Inflammatory macrophage treated with lipopolysaccharide for 4 hours (primary cell): ENCODE measurements at places on chromosomes 16 and 17.

- DNase-seq = peak; percentile 90
Measured at GRCh38 chr16:81632392-81633146, 146.5 kb upstream of the PLCG2 start.

DNA sequence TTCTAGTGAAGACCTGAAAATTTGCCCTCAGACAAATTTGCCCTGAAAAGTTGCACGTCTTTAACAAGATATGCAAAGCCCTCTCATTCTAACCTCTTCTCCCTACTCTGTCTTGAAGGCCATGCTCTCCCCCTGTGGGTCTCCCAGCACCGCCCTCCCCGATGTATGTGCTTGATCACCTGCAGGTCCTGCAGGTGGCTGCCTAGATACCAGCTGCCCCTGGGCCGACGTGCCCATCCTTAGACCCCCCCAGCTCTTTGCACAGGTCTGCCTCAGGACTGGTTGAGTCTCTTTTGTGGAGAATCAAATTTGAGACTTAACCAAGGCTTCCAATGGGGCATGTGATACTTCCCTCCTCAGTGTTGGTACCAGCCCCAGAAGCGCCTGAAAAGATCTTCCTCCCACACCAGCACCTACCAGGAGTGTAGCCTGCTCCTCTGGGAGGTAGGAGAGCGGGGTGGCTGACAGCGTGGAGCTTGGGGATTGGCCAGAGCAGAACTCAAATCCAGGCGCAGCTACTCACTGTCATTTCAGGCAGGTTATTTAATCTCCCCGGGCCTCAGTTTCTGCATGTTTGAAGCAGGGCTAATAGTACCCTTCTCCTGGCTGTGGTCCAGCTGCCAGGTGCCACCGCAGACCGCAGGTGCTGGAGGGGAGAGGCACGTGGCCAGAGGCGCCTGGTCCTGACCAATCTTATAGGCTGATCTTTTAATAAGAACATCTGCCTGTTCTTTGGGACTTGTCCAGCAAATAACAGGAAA lies 4.5 kb upstream of the MRPL38 start:
- DNase-seq = no peak

DNA sequence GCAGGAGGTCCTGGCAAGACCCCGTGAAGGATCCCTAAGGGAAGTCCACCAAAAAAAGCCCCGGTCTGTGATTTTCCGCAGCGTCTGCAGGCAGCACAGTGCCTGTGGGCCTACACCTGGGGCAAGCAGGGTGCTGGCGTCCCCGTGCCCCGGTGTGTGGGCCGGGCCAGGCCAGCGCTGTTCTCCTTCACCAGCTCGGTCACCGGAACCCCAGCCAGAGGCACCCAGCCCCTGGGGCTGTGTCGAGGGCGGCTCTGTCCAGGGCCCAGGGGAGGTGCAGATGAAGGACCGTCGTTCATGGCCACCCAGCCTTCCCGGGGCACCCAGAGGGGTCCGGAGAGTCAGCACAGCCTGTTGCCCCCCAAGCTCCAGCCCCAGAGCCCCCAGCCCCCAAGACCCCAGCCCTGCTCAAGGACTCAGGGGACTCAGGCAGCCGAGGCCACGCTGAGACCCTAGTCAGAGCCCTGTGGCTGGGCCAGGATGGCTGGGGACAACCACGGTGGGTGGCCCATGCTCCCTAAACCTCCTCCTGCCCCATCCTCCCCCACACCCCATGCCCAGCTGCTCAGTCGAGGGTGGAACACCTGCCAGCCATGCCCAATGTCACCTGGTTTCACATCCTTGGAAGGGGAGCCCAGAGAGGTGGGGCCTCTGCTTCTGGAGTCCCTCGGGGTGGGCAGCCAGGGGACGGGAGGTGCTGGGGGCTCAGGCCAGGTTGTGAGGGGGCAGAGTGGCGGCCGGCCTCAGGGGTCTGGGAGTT lies 5.7 kb upstream of the C1QTNF8 start:
- no peak for DNase-seq

- peak; percentile 24 for DNase-seq
Measured at GRCh38 chr17:50205111-50205962, 3.9 kb upstream of the COL1A1 start.

- DNase-seq = no peak
Measured at GRCh38 chr17:10111907-10112452, 86.4 kb downstream of the GAS7 start.

- DNase-seq = no peak
Measured at GRCh38 chr17:28385406-28385805, 13.9 kb downstream of the SARM1 start.

DNA sequence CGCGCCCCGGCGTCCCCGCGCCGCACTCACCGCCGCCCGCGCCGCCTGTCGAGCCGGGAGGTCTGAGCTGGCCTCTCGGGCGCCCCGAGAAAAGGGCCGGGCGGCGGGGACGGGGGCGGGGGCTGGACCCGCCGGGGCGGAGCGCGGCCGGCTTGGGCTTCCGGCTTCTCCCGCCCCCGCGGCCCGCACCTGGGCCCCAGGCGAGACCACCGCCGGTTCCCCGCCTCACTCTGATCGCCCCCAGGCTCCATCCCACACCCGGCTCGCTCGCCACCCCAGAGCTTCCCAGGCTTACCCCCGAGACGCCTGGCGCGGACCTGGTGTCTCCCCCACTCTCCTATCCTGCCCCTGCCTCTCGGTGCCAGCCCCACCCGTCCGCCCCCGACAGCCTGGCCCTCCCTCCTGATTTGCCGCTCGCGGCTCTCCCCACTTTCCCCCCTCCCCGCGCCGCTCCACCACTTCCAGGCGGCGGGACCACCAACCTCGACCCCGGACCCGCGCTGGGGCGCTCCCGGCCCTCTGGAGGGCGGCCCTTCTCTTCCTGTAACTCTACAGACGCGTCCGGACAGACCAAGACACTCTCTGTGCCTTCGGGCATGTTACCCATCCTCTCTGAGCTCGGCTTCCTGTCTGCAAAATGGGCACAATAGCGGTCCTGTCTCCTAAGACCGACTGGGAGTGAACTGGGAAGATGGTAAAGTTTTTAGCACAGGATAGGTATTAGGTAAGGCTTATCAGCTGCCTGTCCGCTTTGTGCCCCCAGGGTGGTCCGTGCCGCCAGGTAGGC lies at the start of gene LITAF:
TSS of gene LITAF (minus strand) at position 64 of the 787 bp plus-strand sequence. CDS start 30,189 bp downstream, outside the sequence.
- DNase-seq = peak; percentile 72

DNA sequence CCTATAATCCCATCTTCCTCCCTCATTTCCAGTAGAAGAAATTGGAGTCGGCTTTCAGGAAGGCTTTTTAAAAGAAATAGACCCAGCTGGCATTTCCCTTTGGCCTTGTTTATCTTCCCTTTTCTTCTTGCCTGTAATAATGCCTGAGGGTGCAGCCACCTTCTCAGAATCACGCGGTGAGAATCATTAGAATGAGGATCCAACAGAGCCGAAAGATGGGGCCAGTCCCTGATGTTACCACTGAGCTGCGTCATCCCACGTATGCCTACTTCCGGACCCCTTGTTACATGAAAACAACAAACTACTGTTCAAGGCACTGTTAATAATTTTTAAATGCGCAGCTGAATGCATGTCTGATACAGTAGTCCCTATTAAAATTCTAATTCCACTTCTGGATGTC lies 24.1 kb downstream of the SDR42E1 start:
- no peak for DNase-seq

DNA sequence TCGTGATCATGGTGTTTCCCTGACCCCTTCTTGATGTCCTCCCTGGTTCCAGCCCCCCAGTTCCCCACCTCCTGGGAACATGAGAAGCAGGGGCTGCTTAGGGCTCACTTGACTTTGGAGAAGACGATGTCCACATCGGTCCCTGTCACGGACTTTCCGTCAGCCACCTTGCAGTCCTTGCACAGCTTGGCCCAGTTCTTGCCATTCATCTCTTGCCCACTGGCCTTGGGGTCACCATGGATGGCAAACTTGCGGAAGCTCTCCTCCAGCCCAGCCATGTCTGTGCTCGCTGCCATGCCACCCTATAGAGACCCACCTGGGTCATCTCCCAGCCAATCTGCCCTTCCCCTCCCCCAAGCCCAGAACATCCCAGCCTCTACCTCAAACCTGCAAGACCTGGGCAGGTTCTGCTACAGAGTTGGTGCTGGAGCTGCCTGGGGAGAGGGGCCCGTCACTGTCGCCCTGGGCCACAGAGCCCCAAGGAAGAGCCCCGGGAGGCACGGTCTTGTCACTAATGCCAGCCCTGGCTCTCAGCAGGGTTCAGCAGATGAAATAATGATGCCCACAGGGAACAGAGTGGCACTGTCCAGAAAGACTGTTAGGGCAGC lies 2.4 kb downstream of the TPPP3 start:
- DNase-seq = no peak

DNA sequence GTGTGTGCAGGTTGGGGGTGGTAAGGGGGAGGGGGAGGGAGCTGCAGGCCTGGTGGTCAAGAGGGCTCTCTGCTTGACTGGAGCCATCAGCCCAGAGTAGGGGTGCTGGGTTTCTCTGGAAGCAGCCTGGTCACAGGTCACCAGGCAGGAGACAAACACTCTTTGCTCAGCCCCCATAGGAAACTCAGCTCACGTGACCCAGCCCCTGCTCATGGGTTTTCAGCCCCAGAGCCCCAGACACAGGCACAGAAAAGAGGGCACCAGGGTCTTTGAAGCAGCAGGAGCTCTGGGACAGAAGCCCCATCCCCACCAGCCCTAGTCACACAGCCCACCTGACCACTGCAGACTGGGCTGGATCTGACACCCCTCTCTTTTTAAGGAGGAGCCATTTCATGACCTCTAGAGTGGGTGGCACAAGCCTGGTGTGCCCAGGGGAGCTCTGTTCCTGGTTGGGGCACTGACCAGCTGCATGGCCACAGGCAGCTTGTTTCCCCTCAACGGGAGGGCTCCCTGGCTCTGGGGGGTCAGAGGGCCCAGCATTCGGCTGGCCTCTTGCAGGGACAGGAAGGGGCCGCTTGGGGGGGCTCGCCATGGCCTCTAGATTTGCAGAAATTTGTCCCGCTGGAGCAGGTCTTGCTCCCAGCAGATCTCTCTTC lies 13.8 kb upstream of the CD79B start:
- DNase-seq = no peak

DNA sequence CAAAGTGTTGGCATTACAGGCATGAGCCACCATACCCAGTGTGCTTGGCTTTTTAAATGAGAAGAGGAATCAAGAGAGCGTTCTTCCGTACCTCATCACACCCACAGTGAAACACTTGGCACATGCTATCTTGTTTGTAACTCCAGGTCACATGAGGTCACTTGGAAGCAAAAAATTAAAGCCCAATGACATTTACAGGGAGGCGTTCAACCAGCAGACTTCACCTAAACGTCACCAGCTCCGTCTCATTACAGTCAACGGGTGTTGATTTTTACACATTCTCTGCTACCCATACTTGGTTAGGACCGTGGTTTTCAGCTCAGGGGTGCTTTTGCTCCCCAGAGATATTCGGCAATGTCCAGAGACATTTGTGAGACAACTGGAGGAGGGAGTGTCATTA lies 127.0 kb downstream of the XYLT1 start:
- DNase-seq = peak; percentile 74

GRCh38 chr16:61814726-61815347 lies 221.4 kb downstream of the CDH8 start:
- DNase-seq = no peak

GRCh38 chr16:24855678-24856077 lies 9.9 kb downstream of the SLC5A11 start:
- no peak for DNase-seq

DNA sequence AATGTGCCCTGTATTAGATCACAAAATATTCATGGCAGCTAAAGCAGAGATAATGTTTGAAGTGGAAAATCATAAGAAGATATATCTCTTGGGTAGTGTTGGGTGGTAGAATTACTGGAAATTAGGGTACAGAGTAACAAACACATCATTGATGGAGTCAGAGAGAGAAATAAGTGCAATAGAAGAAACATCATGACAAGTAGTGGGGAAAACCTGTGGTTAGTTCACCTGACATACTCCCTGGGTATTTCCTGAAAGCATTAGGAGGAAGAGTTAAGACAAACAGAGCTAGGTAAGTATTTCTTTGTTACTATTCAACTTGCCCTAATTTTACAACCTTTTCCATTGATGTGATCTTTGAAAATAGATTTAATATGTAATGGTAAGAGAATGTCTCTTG lies 691.9 kb upstream of the SOX9 start:
- no peak for DNase-seq

- DNase-seq = no peak
Measured at GRCh38 chr17:18117982-18118975, 9.7 kb downstream of the MYO15A start.

DNA sequence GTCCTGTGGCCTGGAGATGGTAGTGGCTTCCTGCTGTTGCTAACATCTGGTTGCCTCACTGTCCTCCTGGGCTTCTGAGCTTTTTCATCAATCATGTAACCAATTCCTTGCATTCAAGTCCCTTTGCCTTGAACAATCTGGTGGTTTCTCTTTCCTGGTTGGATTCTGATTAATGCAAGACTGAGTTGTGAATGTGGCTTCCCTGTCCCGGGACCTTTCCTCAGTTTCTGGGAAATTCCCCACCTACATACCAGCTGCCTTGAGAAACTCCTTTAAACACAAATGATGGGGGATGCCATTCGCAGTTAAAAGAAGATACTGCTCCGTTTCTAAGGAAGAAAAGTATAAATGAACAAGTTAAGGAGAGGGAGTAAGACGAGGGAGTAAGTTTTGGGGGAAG lies 39.9 kb upstream of the NLRP1 start:
- peak; percentile 48 for DNase-seq

GRCh38 chr17:29039764-29040598 lies 3.0 kb upstream of the PIPOX start:
- peak; percentile 63 for DNase-seq

DNA sequence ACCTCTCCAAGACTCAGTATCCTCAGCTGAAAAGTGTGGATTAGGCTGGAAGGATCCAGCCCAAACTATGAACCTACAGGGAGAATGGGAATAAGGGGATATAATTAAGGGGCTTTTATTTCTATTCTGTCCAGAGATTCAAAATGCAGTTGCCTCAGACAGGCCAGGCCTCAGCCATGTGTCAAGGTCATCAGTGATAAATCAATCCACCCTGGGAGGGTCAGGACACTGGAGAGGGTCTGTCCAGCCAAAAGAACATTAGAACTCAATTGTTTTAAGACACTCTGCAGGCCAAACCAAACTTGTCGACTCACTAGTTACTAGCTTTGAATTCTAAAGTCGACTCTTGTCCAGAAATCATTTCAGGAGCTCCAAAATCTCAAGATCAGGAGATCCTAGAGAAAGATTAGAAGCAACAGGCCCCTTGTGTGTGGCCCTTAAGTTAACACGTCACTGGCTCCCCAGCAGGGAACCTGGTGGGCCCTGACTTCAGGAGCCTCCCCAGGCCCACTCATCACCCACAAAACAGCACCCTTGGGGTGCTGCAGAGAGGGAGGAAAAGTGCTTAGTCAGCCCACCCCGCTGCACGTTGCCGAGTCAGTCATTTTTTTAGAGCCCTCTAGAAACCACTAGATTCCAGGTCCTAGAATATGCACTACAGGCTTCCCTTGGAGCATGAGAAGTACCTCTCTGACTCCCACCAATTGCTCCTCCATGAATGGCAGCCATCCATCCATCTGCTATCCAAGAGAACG lies 156.8 kb downstream of the XYLT1 start:
- no peak for DNase-seq
